ENCODE measurements at places on chromosomes 7 and 10.

DNA sequence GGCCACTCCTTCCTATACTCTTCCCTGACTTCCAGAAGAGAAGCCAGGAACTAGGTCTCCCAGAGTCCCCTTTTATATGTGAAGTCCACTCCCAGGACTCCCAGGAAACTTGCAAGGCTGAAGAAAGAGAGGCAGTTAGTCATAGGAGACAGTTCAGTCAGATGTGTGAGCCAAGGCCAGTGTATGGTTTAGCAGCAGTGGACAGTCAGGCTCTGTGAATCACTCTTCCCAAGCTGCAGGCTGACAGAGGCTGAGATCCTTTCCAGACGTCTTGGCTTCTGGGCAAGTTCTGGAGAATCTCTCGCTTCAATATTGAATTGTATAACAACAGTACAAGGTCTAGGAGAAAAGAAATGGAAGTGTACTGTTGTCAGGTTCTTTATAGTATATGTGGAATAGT, 26.9 kb downstream of the BLVRA start:
- no peak for DNase-seq

GRCh38 chr7:17985473-17986239, 42.0 kb downstream of the PRPS1L1 start:
- no peak for DNase-seq

GRCh38 chr10:71713135-71714030, 6.2 kb downstream of the C10orf105 start:
- peak; percentile 79 for DNase-seq

GRCh38 chr10:95896071-95896850, 11.5 kb upstream of the CC2D2B start:
- DNase-seq, result no peak

DNA sequence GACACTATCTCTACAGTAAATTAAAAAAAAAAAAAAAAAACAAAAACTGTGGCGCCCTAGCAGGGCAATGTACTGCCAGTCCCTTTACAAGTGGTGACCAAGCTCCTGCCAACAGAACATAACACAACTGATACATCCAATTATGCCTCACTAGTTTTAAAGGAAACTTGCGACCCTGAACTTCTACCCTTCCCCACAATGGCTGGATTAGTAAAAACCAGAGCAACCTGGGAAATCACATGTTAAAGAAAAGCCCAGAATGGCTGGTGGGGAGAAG, 16.5 kb downstream of the ATE1 start:
- DNase-seq, result no peak

- no peak for DNase-seq
Measured at GRCh38 chr10:133459454-133460207, 5.9 kb downstream of the SCART1 start.

GRCh38 chr10:65891073-65891981, 1034.5 kb upstream of the LRRTM3 start:
- DNase-seq, result no peak

GRCh38 chr7:91344911-91345310, 80.7 kb downstream of the FZD1 start:
- DNase-seq, result no peak

- DNase-seq, result no peak
Measured at GRCh38 chr10:68628576-68629127, 68.5 kb downstream of the TET1 start.

GRCh38 chr7:44448922-44449583, 41.4 kb downstream of the NUDCD3 start:
- DNase-seq, result no peak

- no peak for DNase-seq
Measured at GRCh38 chr10:9239298-9239697, 1184.8 kb downstream of the GATA3 start.

GRCh38 chr7:22675917-22676343, 51.1 kb upstream of the IL6 start:
- DNase-seq, result no peak

- DNase-seq, result no peak
Measured at GRCh38 chr7:40014376-40014775, 64.3 kb downstream of the CDK13 start.

GRCh38 chr7:37081436-37081835, 357.1 kb upstream of the AOAH start:
- no peak for DNase-seq

- DNase-seq, result no peak
Measured at GRCh38 chr10:49287689-49288340, 11.2 kb upstream of the C10orf71 start.

DNA sequence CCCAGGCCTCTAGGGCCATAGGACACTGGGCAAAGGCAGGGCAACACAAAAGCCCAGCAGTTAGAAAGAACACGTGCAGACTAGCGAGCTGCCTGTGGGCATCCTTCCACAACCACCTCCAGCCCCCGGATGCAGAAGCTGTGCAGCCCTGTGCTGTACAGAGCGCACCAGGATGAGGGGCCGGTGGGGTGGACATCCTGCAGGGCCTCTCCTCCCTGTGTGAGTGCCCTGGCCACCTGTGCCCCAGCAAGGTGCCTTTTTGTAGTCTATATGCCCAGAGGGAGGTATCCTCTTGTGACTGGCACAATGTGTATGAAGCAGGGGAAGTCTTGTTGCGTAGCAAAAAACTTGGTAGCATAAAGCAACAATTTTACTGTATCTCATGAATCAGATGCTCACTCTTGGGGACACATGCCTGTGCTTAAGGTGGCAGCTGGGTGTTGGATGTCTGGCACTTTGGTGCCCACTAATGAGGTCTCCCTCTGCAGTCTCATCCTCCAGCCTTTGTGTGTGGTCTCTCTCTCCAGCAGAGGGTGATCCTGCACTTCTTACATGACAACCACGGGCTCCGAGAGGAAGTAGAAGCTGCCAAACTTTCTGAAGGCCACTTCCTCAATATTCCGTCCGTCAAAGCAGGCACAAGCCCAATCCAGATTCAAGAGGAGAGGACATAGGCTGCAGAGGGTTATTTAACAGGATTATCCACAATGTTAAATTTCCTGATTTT, 8.7 kb downstream of the NCAPG2 start:
- no peak for DNase-seq

DNA sequence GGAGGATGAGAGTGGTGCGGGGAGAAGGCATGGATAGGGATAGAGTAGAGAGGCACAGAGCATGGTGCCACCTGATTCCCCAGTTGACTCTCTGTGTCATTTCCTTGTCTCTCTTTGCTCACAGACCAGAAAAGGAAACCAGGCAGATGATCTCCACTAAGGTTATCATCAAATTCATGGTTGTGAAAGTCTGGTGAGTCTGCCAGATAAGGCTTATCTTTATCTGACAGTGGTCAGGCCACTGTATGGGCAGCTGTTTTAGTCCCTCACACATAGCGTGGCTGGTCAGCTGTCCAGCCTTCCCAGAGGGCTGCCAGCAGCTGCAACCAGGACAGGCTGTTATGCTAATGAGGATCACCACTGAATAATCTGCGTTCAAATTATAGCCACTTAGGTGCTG, 99.0 kb downstream of the ADRA2A start:
- no peak for DNase-seq

GRCh38 chr10:85492684-85493083, 873.9 kb downstream of the GRID1 start:
- no peak for DNase-seq

GRCh38 chr7:50502947-50503346, 52.8 kb upstream of the FIGNL1 start:
- DNase-seq, result no peak

DNA sequence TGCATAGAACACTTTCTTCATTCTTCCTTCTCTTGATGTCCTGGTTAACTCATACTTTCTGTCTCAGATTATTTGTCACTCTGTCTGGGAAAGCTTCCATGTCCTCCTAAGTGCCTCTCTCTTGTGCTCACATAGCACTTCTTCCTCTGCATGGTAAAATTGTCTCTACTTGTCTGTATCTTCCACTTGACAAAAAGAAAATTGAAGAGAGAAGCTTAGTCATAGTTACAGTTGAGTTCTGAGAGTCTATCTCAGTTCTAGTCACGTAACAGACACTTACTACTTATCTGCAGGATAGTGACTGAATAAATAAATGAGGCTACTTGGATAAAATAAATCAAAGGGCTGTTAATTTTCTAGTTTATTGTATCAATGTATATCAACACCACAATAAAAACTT, 458.1 kb downstream of the HTR7 start:
- DNase-seq, result no peak

- DNase-seq, result no peak
Measured at GRCh38 chr10:96767611-96768010, 47.3 kb upstream of the PIK3AP1 start.

DNA sequence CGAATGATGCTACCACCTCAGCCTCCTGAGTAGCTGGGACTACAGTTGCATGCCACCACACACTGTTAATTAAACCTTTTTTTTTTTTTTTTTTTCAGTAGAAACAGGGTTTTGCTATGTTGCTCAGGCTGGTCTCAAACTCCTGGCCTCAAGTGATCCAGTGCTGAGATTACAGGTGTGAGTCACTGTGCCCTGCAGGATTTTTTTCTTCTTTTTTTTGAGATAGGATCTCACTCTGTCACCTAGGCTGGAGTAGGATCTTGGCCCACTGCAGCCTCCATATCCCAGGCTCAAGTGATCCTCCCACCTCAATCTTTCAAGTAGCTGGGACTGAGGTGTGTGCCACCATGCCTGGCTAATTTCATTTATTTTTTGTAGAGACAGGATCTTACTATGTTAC, 6.4 kb downstream of the ACTA2 start:
- no peak for DNase-seq

DNA sequence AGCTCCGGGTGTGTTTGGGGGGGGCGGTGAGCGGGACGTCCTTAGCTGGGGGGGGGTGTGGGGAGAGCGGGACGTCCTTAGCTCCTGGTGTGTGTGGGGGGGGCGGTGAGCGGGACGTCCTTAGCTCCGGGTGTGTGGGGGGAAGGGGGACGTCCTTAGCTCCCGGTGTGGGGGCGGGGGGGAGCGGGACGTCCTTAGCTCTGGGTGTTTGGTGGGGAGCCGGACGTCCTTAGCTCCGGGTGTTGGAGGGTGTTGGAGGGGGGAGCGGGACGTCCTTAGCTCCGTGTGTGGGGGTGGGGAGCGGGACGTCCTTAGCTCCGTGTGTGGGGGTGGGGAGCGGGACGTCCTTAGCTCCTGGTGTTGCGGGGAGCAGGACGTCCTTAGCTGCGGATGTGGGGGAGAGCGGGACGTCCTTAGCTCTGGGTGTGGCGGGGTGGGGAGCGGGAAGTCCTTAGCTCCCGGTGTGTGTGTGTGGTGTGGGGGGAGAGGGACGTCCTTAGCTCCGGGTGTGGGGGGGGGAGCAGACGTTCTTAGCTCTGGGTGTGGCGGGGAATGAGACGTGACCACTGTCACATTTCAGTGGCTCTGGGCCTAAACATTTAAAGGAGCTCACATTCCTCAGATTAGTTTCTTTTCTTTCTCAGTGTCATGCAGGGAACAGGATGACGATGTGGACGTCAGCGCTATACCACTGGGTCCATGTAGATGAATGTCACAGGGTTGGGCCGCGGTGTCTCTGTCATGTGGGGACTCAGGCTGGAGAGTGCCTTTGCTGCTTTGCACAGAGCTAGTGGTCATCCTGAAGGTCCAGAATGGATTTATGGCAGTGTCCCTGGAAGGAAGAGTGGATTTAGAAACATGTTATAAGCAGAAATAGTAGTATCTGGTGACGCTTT, 7.5 kb downstream of the DYNC2I1 start:
- DNase-seq, result no peak

GRCh38 chr7:92799446-92800211, 36.7 kb downstream of the CDK6 start:
- peak; percentile 29 for DNase-seq

DNA sequence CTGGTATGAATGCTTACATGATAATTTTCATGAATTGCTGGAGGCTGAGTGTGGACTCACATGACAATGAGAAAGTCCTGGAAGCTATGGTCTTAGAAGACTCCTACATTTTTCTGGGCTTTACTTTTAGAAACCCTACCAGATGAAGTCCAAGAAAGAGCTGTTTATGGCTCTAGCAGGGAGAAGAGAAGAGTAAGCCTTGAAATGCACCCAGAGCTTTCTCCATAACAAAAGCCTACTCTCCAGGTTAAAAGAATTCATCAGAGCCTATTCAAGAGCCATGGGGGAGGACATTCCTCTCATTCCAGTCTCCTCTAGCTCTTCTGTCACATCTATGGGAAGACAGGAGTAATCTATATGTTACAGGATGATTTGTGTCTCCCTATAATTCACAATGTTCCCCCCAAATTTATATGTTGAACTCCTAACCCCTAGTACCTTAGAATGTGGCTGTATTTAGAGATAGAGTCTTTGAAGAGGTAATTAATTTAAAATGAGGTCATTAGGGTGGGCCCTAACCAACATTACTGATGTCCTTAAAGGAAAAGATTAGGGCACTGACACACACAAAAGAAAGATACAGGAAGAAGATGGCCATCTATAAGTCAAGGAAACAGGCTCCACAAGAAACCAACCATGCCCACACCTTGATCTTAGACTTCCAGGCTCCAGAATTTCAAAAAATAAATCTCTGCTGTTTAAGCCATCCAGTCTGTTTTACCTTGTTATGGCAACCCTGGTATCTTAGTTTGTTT, 193.8 kb upstream of the PTER start:
- DNase-seq, result no peak

- DNase-seq, result no peak
Measured at GRCh38 chr7:116629051-116629463, 42.9 kb upstream of the MET start.

- DNase-seq, result no peak
Measured at GRCh38 chr10:77898323-77899079, 28.1 kb downstream of the DLG5 start.

- DNase-seq, result no peak
Measured at GRCh38 chr7:16046041-16046440, 359.6 kb upstream of the MEOX2 start.

DNA sequence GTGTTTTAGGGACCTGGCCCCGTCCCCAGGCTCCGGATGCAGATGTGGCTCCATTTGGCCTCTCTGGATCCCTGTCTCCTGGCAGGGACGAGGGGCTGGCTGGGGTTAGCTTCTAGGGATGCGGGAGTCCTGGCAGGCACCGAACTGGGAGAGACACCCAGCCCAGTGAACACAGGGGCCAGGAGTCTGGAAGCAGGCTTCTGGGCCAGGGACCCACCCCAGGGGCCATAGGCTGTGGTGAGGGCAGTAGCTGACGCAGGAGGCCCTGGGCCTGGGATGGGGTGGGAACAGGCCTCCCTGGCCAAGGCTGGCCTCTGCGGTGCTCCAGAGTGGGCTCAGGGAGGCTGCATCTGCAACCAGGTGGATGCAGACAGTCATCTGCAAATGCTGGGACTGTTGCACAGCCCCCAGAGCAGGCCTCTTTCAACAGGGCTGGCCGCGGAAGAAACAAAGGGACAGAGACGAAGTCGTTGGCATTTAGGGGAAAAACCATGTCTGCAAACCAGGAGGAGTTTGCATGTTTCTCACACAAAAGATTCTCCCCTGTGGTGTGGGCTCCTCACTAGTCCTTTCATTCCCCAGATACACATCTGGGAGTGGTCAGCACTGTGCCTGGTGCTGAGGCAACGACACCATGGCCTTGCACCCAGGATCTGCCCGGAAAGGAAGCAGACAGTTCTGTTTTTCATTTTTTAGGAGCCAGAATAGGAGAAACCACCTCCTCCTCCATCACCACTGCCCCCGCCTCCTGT, 36.4 kb upstream of the ZNF488 start:
- no peak for DNase-seq

GRCh38 chr7:11228515-11228914, 254.8 kb downstream of the PHF14 start:
- DNase-seq, result no peak

All from posterior cingulate gyrus (tissue), 11 donors.